T47D (cell line): ENCODE measurements at places on chromosomes 6 and 20.

DNA sequence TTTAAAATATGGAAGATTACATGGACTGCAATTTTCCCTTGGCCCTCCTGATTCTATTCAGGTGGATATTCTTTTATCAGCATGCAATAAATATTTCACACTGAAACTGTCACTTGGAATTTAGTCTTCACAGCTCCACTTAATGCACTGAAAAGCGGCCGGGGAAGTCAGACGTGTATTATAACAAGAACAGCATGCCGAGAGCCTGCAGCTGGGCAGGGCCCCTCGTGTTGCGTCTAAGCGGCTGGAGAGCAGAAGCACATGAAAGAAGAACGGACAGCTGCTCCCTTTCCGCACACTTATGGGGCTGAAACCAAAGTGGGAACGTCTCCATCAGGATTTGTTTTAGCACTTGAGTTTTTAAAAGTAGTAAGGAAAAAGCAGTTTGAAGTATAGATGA, 57.2 kb downstream of the LYRM4 start:
- DNase-seq, result no peak

GRCh38 chr6:107977283-107977682, 19.3 kb upstream of the SEC63 start:
- DNase-seq, result no peak

GRCh38 chr6:159532155-159532554, 160.9 kb downstream of the SOD2 start:
- DNase-seq, result no peak

- DNase-seq, result no peak
These were observed 47.0 kb downstream of the MYH7B start for GRCh38 chr20:35002426-35003210.

DNA sequence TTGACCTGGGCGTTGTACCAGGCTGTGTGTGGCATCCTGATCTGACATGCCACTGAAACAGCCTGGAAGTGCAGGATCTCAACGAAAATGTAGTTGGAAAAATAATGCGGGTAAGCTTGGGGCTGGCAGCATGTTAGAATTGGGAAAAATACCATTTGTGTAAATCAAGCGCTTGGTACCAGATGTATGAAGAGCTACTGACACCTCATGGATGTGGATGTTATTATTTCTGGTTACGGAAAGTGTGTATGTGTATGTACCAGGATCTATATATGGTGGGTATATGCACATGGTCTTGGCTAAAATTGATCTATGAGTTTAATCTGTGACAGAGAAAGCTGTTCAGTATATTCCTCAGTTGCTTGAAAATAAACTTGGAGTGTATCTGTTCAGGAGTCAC, 22.7 kb downstream of the HIVEP1 start:
- DNase-seq, result peak; percentile 27

DNA sequence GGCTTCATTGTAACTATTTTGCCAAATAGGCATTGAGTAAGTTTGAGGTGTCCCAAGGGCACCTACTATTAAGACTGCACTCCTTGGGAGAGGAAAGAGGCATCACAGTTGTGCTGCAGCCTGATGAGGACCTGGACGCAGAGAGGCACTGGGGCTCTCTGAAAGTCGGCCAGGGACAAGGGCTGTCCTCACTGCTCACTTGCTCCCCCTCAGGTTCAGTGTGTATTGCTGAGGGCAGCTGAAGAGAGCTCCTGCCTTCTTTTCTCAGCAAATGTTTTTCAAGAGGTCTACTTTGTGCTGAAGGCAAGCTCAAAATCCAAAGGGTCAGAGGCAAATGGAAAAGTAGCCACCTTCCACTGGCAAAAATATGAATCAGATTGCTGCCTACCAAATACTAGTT, 331.8 kb downstream of the RIMS1 start:
- DNase-seq, result peak; percentile 78

- no peak for DNase-seq
These were observed 27.9 kb downstream of the LOC128125822 start for GRCh38 chr6:63600136-63600535.

GRCh38 chr6:125852587-125852986, 61.8 kb downstream of the NCOA7 start:
- DNase-seq, result no peak

- DNase-seq, result no peak
These were observed 166.5 kb upstream of the MMS22L start for GRCh38 chr6:97449444-97449966.

GRCh38 chr20:47825011-47825762, 39.9 kb upstream of the SULF2 start:
- DNase-seq, result no peak

GRCh38 chr20:63542696-63543095, 4.9 kb downstream of the SRMS start:
- no peak for DNase-seq

DNA sequence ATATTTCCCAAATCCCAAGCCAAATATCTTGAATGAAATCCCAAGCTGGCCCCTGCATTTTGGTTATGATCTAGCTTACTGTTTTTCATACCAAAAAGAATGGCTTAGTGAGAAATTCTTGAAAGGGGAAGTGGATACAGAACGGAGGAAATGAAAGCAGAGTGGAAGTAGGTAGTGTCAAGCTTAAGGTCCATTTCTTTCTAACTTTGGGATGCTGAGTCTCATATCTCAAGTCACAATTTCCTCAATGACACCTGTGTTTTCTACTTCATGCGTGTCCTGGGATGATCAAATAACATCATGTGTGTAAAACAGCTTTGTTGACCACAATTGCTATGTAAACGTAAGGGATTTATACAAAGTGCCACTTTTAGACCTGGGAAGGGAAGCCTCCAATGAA, 238.8 kb upstream of the SLC35B3 start:
- no peak for DNase-seq
